Cardiac muscle cell (in vitro differentiated cells and primary cell): ENCODE measurements at places on chromosomes 3 and 15.
A peak's percentile ranks its signal among the peaks of the same experiment; 100 is the strongest.

- DNase-seq, result peak; percentile 65
Measured at GRCh38 chr3:146334151-146334550, 83.2 kb upstream of the PLSCR4 start.

- DNase-seq, result no peak
Measured at GRCh38 chr3:141353652-141354495, 14.4 kb upstream of the ZBTB38 start.

- no peak for DNase-seq
Measured at GRCh38 chr15:92020804-92021203, 167.3 kb downstream of the SLCO3A1 start.

GRCh38 chr3:176734146-176734545, 463.1 kb downstream of the TBL1XR1 start:
- no peak for DNase-seq

DNA sequence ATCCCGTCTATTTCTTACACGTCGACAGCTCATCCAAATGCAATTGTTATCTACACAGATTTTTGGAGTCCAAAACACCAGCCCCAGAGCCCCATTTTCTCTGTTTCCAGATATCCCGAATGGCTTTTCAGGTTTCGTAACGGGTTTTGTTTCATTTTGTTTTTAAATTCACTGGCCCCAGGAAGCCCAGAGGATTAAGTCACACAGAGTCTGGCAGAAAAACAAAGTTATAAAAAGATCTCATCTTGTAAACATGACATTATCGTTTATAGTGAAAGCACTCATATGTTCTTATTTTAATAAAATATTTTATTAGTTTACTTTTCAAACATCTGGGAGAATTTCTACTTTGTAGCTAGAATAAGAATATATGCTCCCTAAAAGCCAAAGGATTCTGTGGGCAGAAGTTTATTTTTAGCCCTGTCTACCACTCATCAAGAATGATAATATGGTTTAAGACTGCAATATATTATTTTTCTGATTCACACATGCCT, 149.3 kb upstream of the SLC2A2 start:
- no peak for DNase-seq
